ENCODE measurements at places on chromosomes 1 and 21.

GRCh38 chr1:231327617-231328016, 10.0 kb downstream of the EXOC8 start:
- no peak for DNase-seq

DNA sequence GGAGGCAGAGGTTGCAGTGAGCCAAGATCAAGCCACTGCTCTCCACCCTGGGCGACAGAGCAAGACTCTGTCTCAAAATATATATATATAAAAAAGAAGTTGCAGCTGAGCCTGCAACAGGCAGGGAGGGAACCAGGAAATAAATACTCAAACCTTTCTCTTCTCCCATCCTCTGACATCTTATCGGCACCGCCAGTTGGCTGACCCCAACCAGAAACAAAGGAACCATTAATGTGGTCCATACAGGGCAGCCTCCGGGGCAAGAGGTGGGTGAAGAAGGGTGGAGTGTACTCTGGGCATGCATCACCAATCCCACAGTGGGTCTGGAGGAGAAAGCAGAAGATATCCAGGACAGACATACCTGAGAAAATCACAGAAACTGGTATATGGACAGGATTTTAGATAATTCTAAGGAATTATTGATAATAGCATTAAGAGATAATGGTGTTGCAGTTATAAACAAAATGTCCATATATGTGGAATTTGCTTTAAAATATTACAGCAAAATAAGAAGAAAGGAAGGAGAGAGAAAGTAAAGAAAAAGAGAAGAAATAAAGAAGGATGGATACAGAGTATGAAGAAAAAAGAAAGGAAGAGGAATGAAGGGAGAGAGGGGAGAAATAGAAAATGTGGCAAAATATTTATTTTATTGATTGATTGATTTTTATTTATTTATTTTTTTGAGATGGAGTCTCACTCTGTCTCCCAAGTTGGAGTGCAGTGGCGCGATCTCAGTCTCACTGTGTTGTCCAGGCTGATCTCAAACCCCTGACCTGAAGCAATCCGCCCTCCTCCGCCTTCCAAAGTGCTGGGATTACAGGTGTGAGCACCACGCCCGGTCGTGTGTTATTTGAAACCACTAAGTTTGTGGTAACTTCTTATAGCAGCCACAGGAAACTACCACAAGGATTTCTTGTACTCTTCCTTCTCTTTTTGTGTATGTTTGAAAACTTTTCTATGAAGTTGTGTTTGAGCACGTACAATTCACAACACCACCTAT, 4.1 kb upstream of the PTAFR start:
- DNase-seq: no peak

DNA sequence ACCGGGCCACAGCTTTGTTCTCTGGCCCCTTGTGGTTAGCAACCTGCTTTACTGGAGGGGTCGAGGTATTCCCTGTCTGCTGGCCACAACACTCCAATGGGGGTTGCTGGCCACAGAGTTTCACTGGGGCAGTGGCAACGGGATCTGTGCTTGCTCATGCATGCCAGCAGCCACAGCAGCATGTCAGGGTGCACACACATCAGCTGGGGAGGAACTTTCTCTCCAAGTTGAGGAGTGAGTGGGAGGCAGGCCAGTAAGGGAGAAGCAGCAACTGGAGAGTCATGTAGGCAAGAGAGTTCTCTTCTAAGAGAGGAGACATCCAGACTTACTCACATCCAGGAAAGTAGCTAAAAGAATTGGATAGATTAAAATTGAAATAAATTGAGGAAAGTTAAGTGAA, 38.0 kb downstream of the SAMD13 start:
- no peak for DNase-seq

GRCh38 chr1:198889101-198889500, 250.3 kb downstream of the PTPRC start:
- no peak for DNase-seq

DNA sequence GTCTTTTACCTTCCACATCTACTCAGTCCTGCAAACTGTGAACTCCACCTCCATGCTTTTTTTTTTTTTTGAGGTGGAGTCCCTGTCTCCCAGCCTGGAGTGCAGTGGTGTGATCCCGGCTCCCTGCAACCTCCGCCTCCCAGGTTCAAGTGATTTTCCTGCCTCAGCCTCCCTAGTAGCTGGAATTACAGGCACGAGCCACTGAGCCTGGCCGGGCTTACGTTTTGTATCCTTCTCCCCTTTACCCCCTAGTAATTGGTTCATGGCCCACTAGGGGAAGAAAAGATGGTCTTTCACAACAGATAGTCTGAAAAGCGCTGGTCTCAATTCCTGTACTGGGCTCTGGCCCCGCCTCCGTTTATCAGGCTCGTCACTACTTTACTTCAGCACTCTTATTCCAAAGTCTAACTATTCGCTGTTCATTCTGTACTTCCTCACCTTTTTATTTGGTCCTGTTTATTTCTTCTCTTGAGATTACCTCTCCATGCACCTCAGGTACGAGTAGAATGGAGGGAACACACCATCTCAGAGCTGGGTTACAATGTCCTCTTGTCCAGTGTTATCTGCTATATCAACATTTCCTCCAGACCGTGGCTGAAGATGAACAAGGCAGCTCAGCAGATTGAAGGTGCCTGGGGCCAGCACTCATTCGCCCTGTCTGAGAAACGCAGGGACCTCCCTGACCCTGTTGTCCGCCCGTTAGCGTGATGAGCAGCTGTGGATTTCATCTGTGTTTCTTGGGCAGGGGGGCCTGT, 16.2 kb downstream of the CNST start:
- no peak for DNase-seq

GRCh38 chr1:77888081-77888780, at the start of gene NEXN:
NEXN (plus strand) TSS chr1:77888624; CDS start chr1:77916107, 27,483 bp downstream.
- peak; percentile 10 for DNase-seq

GRCh38 chr1:78743626-78744025, 94.0 kb downstream of the IFI44 start:
- DNase-seq: no peak

GRCh38 chr1:23422941-23423340, 1.6 kb downstream of the TCEA3 start:
- no peak for DNase-seq

- no peak for DNase-seq
Measured at GRCh38 chr1:37073854-37074379, 39.6 kb upstream of the GRIK3 start.

- no peak for DNase-seq
Measured at GRCh38 chr1:20699558-20699957, 18.2 kb downstream of the KIF17 start.

- DNase-seq: no peak
Measured at GRCh38 chr1:197989058-197989457, 71.9 kb downstream of the LHX9 start.

DNA sequence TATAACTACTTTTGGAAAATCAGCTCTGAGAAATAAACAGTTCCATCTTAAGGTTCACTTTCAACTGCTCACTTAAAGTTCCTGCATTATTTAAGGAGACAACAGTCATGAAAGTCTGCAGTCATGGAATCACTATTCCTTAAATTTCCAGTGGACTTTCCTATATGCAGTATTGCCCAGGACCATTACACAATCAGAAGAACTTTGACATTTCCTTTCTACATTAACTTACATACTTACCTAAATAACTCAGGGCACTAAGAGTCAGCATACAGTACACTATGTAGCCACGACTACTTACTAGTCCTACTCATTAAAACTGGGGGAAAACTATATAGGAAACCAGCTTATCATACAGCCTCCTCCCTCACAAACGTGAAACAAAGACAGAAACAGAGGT, 220.1 kb downstream of the SLC45A1 start:
- no peak for DNase-seq

GRCh38 chr1:66250478-66250877, 283.5 kb upstream of the SGIP1 start:
- DNase-seq: no peak

DNA sequence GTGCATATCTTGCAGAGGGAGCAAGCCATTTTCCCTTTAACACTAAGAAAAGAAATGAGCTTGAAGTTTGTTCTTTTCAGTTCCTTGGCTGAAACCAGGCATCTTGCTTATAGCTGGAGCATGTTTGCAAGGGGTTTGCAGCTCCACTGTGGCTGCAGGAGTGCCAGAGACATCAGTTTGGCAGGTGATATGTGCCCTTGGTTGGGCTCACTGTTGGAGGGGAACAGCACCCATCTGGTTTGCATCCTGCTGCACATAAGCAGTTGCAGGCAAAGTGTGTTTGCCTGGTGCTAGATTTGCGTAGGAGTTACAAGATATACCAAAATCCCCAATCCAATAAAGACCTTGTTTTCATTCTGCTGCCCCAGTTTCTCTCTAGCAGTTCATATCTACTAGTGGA, 47.8 kb upstream of the IKBKE start:
- no peak for DNase-seq

DNA sequence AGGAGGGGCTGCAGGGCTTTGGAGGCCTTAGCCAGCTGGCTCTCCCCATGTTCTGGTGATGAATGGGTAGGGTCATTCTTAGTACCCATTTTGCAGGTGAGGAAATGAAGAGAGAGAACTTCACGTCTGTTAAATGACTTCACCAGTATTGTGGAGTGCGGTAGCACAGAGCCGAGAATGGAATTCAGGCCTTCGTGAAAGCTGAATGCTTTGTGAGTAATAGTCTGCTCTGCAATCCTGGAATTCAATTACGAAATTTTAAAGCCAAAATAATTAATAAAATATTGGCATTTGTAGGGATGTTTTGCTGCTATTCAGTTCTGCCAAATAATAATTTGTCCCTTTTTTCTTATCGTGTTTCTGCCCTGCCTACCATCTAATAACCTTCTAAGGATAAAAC, 197.7 kb downstream of the GREM2 start:
- no peak for DNase-seq

- no peak for DNase-seq
Measured at GRCh38 chr1:14815175-14815877, 216.8 kb downstream of the KAZN start.

- DNase-seq: no peak
Measured at GRCh38 chr1:237702161-237702560, 188.6 kb downstream of the ZP4 start.

GRCh38 chr1:209714338-209714737, 9.7 kb downstream of the HSD11B1 start:
- no peak for DNase-seq

DNA sequence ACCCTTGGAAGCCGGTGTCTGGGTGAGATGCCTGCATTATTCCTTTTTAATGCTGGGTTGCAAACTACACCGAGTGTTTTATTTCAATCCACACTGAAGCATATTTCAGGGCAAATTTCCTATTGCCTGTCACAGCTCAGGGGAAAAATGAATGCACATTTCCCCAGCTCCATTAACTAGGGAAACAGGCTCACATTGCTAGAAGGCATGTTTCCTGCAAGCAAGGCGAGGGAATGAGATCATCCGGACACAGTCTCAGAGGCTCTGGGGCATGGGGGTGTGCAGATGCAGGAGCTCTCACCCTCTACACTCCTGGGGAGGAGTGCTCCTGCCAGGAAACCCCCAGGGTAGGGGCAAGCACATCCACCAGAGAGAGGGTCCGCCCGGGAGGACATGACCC, 24.6 kb downstream of the SYT2 start:
- no peak for DNase-seq

DNA sequence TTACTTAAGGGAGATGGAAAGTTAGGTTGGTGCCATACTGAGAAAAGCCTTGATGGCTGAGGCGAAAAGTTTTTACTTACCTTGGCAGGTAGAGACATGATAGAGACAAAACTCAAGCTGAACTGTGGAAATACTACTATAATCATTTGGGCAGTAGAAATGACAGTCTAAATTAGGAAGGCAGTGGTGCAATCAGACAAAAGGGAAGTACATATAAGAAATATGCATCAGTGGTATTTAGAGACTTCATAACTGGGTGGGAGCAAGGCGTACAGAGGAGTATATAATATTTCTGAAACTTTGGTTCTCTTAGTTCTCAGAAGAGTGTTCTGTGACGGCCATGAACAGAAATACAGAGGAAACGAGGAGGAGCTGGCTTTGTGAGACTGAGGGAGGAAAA, 2.4 kb upstream of the CEP350 start:
- no peak for DNase-seq

DNA sequence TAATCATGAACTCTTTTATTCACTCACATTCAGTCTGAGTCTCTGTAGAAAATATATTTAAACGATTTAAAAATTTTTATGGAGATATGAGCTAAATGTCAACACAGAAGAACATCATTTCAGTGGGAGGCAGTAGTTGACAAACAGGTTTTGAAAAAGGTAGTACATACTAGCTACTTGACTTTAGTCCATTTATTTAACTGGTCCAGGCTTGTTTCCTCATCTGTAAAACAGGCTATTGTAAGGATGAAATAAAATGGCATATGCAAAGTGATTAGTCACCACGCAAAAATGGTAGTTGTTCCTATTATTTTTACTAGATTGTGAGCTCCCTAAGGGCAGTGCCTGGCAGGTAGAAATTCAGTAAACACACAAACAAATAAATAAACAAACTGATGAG, 75.2 kb downstream of the NTPCR start:
- DNase-seq: no peak

DNA sequence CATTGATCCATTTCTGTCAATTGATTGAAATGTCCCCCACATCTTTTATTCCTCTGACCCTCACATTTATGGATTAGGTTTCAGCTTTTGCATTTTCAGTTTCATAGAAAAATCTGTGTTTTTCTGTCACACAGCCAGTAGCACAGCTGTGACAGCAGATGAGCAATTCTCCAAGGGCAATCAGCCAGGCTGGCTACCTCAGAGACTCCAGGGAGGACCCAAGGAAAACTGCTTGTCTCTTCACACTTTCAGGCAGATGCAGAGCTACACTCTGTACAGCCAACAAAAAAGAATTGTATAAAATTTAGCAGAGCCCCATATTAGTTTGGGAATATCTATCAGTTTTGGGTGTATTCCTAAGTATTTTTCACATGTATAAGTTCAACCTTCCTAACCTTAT, 257.2 kb downstream of the LRRC7 start:
- no peak for DNase-seq

- DNase-seq: no peak
Measured at GRCh38 chr1:61142043-61142440, 59.7 kb downstream of the NFIA start.

DNA sequence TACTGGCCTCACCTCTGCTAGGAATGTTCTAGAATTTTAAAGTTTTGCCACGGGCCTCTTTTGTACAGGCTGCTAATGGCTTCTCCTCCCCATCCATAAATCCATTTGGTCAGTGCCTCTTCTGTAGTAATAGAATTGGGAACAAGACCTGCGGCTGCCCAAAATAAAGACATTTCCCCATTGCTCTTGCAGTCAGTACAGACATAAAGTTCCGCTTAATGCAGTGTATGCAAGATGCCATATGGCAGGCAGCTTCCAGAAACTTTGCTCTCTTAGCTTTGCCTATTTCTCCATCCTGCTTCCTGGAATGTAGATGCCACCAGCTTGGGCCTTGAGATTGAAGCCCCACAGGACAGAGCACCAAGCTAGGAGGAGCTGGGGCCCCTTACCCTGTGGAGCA, 3.7 kb upstream of the SLC2A5 start:
- DNase-seq: no peak

- DNase-seq: no peak
Measured at GRCh38 chr1:231731268-231731667, 104.7 kb downstream of the DISC1 start.

DNA sequence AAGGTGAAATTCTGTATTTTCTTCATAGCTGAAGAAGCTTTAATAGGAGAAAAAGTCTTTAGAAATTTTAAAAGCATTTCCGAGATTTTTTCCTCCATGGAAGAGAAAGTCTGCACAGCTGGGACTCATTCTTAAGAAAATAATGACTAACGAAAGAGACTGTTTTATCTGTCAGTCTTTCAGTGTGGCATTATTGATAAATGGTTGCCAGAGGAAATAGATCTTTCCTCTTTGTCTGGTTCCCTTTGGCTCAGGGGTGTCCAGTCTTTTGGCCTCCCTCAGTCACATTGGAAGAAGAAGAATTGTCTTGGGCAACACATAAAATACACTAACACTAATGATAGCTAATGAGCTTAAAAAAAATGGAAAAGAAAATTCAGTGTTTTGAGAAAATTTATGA, 49.9 kb downstream of the KDM1A start:
- DNase-seq: no peak
